AG04449 (cell line): ENCODE measurements at places on chromosomes 1 and 21.

DNA sequence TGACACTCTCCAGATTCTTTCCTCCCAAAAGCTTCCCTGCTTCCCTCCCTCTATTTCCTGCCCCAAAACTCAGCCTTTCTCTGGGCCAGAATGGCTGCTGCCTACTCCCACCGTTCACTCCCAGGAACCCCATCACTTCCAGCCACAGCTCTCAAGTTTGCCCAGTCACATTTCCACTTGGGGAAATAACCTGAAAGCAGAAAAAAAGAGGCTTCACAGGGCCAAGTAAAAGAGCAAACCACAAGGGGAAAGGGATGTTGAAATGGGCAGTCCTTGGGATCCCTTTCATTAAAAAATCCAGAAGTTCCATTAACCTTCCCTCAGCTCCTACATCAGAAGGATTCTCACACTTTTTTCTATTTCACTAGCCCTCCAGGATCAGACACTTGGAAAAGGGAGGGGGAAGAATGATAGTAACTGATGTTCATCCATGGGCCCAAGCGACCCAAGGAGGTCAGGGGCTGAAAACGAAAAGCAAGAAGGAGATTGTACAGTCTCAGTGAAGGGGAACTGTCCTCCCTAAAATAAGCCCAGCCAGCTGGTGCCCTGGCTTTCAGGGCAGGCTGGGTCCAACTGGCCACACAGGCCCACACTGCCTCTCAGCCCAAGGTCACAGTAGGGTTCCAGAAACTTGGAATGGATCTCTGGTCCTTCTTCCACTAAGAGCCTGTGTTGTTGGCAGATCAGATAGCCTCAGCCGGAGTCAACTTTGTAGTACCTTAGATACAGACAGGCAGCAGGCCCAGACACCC lies 49.7 kb downstream of the DMAP1 start:
- DNase-seq: no peak

- peak; percentile 46 for DNase-seq
These were observed 74.4 kb downstream of the DUSP10 start for GRCh38 chr1:221667504-221667903.

GRCh38 chr1:213669964-213670691 lies 317.6 kb upstream of the PROX1 start:
- no peak for DNase-seq

DNA sequence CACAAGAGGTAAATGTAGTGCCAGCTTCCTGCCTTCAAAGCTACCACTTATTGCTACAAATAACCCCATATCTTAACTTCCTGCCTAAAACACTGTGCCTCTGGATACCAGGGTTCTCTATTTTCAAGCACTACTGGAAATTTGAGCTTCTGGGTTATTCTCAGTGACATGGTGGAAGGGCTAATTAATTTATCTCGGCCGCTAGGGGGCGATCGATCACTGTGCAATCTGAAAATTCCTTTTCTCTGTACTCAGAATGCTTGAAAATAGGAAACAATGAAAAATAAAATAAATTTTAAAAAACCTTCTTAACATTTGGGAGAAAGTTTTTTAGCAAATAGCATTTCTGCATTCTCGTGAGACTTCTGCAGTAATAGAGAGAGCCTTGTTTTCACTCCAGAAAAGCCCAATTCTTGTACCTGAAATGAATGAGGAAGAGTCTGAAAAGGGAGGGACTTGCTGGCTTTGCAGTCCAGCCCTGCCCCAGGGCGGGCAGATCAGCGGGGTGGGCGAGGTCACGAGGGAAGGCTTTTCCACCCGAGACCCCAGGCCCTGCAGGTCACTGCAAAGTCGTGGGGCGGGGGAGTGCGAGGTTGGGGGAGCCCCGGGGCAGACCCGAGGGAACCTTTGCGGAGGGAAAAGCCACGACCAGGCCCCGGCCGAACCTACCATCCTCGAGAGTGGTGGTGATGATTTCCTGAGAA lies 276.7 kb downstream of the PCP4 start:
- DNase-seq: no peak

DNA sequence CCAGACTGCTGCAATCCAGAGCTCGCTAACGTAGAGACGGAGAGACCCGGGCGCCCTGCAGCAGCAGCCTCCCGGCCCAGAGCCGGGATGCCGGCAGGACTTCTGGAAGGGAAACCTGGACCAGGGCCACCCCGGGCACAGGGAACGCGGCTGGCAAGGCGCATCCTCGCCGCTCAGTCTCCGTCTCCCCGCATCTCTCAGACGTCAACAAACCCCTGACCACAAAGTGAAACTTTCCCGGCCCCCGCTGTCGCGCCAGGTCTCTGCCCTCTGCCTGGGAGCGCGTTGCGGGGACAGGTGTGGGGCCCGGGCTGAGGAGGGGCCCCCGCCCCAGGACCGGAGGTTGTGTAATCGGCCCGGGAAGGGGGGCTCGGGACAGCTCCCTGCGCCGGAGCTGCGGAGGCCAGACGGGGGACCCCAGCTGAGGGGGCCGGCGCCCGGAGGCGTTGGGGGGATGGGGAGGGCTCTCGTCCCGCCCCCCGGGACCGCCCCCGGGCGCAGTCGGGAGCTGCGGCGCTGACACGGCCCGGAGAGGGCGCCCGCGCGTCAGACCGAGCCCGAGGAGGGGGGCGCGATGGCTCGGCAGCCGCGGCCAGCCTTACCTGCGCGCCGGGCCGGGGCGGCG lies 116.6 kb upstream of the HIVEP3 start:
- no peak for DNase-seq

DNA sequence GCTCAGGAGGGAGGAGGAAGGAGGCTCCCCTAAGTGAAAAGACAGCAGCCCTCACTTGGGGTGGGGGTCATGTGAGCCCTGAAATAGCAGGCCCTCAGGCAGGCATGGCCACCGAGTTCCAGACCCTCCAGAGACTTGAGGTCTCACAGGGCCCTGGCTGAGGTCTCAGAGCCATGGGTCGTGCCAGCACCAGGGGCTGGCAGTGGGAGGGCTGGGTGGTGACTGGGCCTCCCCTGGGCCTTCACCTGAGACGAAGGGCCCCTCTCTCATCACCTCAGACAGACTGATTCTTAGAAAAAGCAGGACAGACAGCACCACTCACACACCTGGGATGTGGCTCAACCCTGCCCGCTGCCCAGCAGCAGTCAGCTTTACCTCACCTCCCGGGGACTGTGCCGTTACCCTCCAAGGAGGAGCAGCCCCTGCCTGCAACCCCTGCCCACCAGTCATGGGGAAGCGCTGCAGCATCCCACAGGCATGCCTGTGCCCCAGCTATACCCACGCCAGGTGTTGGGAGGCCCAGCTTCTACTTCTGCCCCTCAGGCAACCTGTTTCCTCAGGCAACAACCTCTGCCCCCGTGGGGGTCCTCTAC lies 42.6 kb upstream of the LRP8 start:
- no peak for DNase-seq

- DNase-seq: no peak
These were observed 75.3 kb downstream of the NTMT2 start for GRCh38 chr1:170221031-170221430.

GRCh38 chr1:95068956-95069709 lies 3.6 kb downstream of the ALG14 start:
- DNase-seq: no peak

GRCh38 chr1:77888781-77889642 lies 588 bp downstream of the NEXN start:
- DNase-seq: no peak

GRCh38 chr1:162756523-162756922 lies 34.0 kb upstream of the HSD17B7 start:
- no peak for DNase-seq

GRCh38 chr1:26177182-26177684 lies at the start of gene CNKSR1:
Gene CNKSR1, plus strand, starts transcription at chr1:26177491. Its CDS starts 57 bp downstream, at chr1:26177548.
- DNase-seq: no peak

GRCh38 chr1:86472767-86473166 lies 4.0 kb downstream of the CLCA1 start:
- DNase-seq: no peak

GRCh38 chr1:226470921-226471866 lies 63.3 kb upstream of the PARP1 start:
- DNase-seq: no peak

DNA sequence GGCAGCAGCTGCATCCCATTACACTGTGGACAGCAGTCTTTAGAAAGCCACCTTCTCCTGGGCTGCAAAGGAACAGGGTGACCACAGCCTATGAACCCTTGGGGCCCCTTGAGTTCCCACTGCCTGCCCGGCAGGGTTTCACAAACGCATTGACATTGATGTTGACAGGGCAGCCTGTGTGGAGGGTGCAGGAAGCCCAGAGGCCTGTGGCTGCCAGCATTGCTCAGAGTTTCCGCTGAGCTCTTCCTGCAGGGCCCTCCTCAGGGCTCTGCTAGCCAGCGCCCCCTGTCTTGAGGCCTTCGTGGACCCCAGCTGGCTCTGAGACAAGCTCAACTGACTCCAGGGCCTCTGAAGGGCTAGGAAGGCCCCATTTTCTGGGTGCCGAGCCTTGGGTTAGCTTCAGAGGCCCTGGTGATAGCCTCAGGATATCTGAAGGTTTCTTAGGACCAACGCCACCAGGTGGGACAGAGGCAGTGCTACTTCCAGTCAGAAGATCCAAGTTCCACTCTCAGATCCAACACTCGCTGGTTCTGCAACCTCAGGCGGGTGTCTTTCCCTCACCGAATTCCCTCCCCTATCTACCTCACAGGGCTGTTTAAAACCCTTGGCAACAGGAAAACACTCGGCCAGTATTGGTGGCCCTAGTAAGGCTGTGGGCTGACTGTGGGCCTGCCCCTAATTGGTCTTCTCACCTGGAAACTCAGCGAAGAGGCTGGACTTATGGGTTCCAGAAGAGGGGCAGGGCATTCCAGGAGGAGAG lies 27.2 kb upstream of the EPS8L3 start:
- DNase-seq: no peak

GRCh38 chr1:84693005-84693404 lies 2.7 kb upstream of the SSX2IP start:
- DNase-seq: no peak

DNA sequence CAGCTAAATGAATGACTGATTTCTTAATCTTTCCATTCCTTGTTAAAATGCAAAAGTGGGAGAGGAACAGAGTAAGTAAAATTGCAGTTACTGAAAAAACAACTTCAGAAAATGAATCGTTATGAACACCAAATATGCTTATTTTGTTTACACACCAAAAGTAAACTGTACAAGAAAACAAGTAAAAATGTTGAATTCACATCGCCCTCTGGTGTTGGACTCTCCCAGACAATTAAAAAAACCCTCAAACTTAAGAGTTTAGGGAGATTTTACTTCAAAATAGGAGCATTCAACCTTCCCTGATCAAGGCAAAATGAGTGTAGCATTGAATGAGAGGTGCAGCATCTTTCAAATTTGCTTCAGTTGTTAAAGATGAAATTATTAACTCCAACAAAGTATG lies 19.4 kb upstream of the ESRRG start:
- DNase-seq: no peak

DNA sequence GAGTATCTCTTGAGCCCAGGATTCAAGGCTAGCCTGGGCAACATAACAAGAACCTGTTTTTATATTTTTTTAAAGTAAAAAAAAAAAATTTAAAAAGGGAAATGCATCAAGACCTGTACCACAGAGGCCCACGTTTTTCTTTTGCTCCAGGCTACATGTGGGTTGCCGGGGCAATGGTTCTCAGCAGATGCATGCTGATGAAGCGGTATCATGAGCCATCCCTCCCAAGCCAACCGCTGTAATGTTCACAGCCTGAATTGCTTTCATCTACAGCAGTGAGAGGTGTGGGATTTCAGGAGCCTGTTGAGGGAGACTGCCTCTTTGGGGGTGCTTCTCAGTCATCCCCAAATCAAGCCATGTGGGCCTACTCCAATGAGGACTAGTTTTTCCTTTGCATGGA lies 60.5 kb downstream of the CD58 start:
- DNase-seq: no peak

DNA sequence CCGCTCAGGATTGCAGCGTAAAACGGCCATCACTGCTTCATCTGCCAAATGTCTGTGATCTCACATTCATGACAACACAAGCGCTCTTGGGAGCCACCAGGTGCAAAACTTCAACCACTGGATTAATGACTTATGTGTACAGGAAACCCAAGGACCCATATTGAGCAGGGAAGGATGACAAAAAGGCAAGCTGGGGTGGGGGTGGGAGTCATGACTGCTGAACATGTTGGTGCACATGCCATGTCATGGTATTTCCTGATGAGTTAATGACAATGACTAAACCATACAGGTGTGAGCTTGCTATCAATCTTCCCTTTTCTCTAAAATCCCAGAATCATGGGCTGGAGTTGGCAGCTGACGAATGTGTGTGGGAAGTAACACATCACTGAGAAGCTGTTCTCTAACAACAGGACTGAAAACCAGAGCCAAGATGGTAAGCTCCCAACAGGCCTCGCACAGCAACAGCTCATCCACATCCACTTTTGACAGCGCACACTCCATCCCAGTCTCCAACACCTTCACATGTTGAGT lies 3.1 kb upstream of the SH2D5 start:
- DNase-seq: no peak

- DNase-seq: no peak
These were observed 1.4 kb downstream of the ELAVL4 start for GRCh38 chr1:50110151-50110550.

GRCh38 chr1:67743072-67743725 lies 58.2 kb downstream of the GADD45A start:
- no peak for DNase-seq

DNA sequence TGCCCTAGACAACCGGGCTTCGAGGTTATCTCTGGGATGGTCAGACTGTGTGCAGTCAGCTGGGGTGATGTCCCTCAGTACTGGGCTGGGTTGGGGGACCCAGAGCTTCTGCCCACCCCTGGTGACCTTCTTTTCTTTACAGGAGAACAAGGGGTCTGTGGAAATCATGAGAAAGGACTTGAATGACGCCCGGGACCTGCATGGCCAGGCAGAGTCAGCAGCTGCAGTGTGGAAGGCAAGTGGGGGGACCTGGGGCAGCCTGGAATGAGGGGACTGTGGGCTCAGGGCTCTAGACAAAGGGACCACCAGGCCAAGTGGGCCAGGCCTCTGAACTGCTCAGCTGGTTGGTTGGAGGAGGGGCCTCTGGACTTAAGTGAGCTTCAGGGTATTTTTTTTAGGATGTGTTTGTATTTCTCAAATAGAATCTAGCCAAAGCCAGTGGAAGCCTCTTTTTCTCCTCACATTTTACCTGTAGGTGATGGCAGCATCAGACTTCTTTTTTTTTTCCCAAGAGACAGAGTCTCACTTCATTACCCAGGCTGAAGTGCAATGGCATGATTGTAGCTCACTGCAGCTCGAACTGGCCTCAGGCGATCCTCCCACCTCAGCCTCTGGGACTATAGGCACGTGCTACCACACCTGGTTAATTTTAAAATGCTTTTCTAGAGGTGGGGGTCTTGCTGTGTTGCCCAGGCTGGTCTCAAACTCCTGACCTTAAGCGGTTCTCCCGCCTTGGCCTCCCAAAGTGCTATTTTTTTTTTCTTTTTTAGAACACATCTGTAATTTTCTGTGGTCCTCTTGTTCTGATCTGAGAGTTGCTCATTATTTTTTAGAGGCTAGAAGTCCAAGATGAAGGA lies 1.9 kb downstream of the RNF187 start:
- DNase-seq: no peak

DNA sequence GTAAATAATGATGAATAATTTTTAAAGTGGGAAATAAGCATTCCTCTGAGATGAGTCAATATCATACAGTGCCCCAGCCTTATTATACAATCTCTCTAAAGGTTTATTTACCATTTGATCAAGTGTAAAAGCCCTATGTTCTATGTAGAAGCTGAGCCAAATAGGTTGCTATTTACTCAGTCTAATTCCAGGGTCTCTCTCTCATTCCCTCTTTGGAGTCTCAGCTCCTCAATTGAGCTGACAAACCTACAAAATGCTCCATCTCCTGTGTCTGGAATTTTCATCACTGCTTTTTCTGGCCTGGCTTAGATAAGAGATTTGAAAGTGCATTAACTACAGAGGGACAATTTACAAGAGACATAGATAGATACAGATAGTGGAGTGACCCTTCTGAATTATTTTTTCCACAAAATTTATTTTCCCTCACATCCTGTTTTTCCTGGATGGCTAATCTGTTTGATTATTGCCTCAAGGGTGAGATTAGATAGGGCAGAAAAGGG lies 24.8 kb upstream of the USH2A start:
- DNase-seq: no peak
